GM23338 (cell line): ENCODE measurements at places on chromosomes 7 and 10.
A peak's percentile ranks its signal among the peaks of the same experiment; 100 is the strongest.

GRCh38 chr10:114408112-114408967 is 4.0 kb upstream of the AFAP1L2 start:
- DNase-seq: no peak

- DNase-seq: no peak
Observed at GRCh38 chr7:159117366-159118196, 27.1 kb downstream of the VIPR2 start.

- DNase-seq: peak; percentile 78
Observed at GRCh38 chr7:92461027-92462003, 14.0 kb downstream of the GATAD1 start.

DNA sequence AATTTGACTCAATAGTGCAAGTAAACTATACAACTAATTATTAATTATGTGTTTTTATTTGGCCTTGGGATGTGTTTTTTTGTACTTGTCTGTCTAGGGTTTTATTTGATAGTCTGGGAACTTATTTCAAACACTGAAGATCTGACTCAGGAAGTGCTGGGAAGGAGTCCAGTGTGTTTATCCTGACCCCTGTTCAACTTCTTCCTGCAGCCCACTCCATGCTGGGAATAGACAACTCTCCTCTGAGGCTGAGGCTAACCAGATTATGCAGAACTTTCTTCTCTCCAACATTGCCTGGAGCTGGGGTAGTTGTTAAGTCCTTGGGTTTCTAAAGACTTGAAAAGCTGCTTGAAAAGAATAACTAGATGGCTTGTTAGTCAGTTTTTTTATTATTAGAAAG is 6.9 kb downstream of the CISD1 start:
- DNase-seq: no peak

DNA sequence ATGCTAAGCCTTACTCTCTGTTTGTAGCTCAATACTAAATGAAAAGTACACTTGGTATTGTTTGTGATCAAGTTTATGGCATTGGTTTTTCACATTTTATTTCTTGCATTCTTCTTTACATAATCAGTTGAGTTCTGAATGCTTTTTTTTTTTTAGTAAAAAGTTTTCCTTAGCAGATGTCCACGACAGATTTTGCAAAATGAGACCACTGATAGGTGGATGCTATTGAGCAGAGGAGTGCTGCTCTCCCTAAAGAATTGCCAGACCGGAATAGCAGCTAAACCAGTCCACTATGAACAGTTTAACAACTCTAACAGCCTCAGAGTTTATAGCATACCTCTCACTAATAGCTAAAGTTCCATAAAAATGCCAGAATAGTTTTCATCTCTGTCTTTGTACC is 225.1 kb upstream of the CACNA2D1 start:
- DNase-seq: no peak

DNA sequence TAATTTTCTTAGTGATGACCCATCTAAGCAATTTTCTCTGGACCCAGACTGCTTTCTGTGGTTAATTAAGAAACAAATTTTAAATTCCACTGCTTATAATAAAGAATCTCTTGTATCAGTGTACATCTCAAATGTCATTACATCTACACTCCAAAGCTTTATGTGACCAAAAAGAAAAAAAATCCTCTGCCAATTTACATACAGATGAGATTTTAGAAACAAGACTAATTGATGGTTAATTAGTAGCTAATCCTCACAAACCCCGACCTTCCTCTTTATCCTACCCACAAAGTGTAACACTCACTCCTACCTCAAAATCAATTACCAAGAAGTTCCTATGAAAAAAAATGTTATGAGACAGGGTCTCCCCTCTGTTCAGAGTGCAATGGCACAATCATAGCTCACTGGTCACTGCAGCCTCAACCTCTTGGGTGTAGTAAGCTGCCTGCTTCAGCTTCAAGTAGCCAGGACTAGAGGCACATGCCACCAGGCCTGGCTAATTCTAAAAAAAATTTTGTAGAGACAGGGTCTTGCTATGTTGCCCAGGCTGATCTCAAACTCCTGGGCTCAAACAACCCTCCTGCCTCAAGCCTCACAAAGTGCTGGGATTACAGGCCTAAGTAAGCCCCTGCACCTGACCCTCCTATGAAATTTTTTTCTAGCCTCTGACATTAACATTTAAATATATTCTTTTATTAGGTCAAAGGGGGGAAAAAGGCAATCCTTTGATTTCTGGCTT is 14.8 kb downstream of the KIF5B start:
- no peak for DNase-seq

DNA sequence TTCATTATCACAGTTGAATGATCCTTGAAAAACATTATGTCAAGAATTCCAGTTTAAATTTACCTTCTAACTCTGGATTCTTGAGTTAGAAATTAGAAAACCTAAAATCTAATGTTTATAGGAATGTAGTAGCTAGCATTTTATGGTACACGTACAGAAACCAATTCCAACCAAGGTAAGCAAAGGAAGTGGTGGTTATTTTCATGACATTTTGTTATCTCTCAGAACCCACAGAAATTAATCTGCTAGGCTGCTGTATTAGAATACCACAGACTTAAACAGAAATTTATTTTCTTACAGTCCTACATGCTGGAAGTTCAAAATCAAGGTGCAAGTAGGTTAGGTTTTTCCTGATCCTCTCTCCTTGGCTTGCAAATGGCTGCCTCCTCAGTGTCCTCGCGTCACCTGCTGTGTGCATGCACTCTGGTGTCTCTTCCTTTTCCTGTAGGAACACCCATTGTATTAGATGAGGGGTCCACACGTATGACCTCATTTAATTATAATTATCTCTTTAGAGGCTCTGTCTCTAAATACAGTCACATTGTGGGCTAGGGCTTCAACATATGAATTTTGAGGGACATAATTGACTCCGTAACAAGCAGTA is 8.5 kb upstream of the CSTF2T start:
- DNase-seq: no peak

- DNase-seq: no peak
Observed at GRCh38 chr7:108037140-108037539, 34.2 kb upstream of the LAMB1 start.
